ENCODE measurements at places on chromosomes 6 and 20.

DNA sequence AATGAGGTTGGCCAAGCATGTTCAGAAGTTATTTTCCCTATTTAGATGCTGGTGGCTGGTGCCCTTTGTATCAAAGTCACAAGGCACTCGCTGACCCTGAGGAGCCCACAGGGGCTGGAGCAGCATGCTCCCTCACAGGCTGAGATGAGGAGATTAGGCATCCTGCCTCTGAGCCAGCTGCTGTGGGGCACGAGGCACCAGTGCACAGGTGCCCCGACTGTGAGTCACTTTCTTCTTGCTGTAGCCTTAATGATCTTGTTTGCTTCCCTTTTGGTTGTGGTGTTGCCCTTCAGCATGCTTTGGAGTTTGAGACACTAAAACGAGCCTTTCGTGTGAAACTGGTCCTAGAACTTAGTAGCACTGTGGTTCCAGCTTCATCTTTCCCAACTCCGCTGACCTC, 4.3 kb downstream of the PSMG4 start:
- no peak for DNase-seq

DNA sequence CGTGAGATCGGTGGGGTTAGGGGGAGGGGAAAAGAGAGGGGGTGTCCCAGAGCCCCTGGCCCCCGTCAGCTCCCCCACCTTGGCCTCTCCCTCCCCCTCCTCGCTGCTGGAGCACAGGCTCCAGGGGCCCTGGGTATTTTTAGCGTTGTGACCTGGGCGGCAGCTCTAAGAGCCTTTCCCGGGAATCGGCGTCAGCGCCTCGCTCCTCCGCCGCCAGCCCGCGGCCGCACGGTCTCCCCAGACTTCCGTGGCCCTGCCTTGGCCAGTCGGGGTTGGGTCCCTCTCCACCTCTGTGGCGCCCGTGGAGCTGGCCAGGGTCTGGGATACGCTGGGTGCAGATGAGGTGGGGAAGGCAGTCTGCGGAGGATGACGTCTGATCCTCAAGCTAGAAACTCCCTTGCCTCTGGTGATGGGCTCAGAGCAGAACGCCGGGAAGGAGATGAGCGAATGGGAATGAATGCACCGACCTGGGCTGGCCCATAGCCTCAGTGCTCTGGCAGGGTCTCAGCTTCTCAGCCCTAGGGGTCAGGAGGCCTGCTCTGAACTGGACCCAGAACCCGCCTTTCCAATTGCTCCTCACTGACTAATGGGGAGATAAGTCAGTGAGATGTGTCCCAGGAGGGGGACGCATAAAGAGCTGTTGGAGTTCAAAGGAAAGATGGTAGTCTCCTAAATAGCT, 883 bp upstream of the DBNDD2 start:
- no peak for DNase-seq

DNA sequence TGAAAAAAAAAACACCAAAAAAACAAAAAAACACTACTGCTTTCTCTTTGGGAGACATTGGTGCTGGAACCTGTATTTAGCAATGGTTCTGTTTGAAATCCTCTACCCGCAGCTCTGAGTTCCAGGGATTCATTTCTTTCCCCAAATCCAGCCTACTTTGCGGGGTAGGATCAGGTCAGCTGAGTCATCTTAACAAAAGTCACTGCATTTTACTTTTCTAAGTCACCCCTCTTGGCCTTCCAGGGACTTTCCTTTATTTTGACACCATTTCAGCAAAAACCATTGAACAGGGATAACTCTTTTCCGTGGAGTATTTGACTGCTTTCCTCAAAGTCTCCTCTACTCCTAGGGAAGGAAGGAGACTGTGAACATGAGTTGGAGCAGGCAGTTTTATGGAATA, 837.6 kb downstream of the MAFB start:
- no peak for DNase-seq

DNA sequence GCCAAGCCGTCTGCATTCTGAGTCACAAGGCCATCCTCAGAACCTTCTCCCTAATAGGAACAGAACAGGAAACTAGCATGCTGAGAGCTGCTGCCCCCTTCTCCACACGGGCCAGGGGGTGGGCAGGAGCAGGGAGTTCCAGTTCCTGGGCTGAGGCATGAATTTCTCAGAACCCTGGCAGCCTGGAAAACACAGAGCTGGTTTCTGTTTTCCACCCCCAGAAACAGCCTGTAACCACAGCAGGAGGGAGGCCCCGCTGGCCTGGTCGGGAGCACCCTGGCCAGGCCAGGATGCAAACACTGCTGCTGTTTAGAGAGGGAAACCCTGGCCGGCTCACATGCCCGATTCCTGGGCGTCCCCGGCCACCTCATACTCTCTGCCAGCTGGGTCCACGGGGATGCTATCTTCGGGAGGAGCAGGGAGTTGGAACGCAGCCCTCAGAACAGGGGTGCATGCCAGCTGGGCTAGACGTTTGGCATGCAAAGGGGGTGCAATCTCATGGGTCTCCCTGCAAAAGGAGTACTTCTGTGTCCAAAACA, 130.1 kb downstream of the NFATC2 start:
- no peak for DNase-seq

GRCh38 chr6:142482249-142482648, 180.4 kb downstream of the ADGRG6 start:
- no peak for DNase-seq

- DNase-seq: no peak
These were observed 43.9 kb downstream of the NR2E1 start for GRCh38 chr6:108209738-108210137.

DNA sequence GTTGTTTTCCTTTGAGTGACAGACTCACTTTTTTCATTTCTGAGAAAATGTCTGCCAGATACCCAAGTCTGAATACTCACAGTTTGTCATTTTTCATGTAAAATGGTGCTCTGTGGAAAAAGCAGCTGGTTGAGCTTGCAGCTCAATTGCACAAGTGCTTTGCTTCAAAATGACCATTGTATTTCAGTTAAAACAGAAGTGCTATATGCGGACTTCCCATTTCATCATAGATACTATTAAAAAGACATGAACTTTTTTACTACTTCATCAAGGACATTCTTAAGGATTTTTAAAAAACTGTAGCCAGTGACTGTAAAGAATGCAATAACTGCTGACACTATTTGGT, 61.5 kb downstream of the KCNS1 start:
- no peak for DNase-seq

- no peak for DNase-seq
These were observed 50.9 kb upstream of the TAB2 start for GRCh38 chr6:149266659-149267058.

DNA sequence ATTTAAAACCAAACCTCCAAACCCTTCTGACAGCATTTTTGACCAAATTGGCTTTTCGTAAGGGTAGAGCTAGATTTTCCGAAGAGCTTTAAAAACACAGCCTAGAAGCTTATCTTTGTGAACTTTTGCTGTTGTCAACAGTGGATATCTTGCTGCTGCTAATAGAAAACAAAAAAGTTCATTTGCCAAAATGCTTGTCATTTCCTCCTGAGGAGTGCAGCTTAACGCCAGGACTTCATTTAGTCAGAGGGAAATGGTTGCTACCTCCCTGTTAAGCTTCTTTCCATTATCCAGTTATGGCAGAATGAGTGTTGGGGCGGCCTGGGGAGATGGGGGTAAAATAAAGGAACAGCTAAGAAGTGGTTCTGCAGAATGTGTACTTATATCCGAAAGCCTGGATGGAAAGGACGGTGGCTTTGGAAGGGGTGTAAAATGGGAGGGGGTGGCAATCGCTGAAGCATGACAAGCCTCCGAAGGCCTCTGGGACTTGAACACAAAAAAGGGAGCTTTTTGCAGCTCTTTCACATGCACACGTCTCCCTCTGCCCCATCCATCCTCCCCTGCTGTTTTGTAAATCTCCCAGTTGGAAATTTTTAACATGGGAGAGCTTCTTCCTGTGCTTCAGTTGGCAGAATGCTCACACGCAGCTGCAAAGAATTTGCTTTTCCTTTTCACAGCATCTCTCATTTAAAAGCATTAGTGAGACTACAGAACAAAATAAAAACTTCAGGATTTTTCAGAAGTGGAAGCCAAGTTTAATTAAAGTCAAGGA, 22.5 kb downstream of the JARID2 start:
- DNase-seq: no peak

GRCh38 chr6:43865932-43866645, 96.1 kb downstream of the VEGFA start:
- DNase-seq: no peak

DNA sequence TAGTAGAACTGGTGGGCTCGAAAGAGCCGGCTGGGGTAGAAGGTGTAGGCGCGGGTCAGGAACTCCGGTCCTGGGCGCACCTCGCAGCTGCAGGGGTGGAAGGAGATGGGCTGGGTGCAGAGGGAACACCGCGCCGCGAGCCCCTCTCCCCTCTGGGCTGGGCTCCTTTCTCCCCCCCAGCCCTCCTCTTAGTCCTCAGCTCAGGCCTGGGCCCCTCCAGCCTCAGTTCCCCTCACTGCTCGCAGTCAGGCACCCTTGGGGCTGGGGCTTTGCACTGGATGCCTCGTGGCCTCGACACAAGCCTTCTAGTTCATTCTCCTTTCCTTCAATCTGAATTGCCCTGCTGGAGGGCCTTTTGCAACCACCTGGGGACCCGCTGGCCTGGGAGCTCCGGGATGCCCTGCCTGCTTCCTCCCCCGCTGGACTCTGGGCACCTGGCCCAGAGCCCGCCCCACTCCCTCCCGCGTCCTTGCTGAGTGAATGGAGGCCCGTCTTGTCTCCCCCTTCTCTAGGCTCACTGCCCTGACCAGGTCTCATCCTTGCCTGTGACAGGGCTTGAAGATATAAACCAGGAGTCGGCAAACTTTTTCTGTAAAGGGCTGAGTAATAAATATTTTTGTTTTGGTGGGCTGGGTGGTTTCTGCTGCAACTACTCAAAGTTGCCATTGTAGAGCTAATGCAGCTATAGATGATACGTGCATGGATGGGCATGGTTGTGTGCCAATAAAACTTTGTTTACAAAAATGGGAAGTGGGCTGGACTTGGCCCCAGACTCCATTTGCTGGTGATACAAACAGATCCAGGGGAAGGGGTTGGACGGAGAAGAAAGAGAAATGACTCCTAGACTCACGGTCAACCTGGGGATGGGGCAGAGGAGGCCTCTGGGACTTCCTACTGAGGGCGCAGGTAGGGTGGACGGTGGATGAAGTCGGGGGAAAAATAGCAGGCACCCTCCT, 47.3 kb downstream of the APCDD1L start:
- DNase-seq: no peak

GRCh38 chr6:25788305-25788922, 33.9 kb downstream of the SLC17A4 start:
- DNase-seq: peak; percentile 15

DNA sequence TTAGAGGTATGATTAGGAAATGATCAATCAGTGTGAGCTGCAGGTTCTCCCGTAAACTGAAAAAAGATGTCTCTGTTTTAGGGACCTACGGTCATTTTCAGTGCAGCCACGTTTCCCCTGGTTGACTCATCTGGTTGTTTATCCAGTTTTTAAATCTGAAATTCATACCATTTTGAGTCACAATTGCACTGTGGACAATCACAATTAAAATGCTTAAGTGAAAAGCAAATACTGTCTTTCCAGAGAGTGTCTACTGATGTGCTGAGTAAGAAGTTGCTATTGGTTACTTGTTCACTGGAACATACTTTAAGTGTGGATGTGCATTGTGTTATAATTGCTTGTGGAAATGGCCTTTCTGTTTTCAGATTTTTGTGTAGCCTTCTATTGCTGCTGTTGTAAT, 305.1 kb upstream of the SASH1 start:
- DNase-seq: no peak

- no peak for DNase-seq
These were observed 42.5 kb downstream of the LYRM2 start for GRCh38 chr6:89596056-89596455.

- no peak for DNase-seq
These were observed 1.4 kb upstream of the PM20D2 start for GRCh38 chr6:89144354-89144906.
